ENCODE measurements at places on chromosomes 3 and 15. TPM values are rescaled to one million over a fixed set of nuclear protein-coding genes. Genes with fewer than 3 reads are reported as not detected.

The AKAP13 gene
- 87.7 TPM for total RNA-seq

The HTR3E gene
- total RNA-seq = not detected

- DNase-seq = no peak
Measured at GRCh38 chr3:103127098-103127630, 692.3 kb downstream of the ZPLD1 start.

DNA sequence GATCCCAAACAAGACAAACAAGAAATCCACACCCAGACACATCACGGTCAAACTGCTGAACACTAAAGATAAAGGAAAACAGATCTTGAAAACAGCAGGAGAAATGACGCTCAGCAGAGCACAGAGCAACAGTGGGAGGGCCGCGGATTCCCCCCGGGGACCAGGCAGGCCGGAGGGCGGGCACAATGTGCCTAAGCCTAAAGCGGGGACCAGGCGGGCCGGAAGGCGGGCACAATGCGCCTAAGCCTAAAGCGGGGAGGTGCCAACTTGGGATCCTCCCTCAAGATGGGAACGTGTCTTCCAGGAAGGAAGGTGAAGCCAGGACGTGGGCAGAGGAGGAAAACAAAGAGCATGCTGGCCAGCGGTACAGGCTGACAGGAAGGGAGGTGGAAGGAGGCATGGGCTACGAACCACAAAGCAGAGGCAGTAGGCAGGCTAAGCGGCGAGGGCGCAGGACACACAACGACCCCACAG is 31.1 kb downstream of the CYFIP1 start:
- peak; percentile 80 for DNase-seq

The TMC3 gene
- total RNA-seq = under 0.01 TPM

The LIPH gene
- 0.36 TPM for total RNA-seq

The PLSCR2 gene
- total RNA-seq = not detected

- no peak for DNase-seq
Measured at GRCh38 chr3:129132097-129132866, 10.7 kb upstream of the RAB43 start.

The ZPLD1 gene
- total RNA-seq = 0.33 TPM

DNA sequence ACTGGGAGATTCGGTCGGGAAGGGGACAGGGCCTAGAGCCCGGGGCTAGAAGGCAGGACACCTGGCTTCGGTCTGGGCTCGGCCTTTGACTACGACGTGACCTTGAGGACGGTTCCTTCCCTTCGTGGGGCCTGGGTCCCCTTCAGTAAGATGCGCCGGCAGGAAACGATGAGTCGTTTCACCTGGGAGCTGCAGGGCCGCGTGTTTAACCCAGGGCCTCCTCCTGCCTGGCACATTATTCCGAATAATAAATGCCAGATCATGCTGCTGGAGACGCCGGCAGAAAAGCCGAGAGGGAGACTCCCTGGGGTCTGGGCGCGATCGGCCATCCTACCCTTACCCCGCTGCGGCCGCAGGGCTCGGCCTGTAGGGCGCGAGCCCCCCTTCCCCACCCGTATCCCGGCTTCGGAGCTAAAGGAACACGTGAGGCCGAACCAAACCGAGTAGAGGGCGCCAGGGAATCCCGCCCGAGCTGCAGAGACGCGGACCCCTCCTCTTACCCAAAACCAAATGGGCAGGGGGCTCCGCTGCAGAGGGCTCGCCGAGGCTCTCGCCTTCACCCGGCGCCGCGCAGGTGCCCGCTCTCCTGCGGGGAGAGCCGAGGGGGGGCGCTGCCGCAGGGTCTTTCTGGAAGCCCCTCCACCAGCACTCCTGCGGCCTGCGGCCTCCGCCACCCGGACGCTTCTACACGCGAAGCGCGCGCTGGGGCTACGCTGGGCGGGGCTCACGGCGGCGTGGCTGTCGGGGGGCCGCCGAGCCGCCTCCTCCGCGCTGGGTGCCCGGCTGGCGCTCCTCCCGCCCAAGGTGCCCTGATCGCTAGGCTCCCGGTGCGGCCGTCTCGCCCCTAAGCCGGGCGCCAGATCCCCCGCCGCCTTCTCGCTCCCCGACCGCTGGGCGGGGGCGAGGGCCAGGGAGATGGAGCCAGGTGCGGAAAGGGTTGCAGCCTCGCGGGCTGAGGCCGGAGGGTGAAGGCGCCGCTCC is at the start of gene BDH1:
Gene BDH1 (minus strand): TSS at position 688 of the 981 bp plus-strand sequence. CDS start 9,525 bp downstream, outside the sequence.
- no peak for DNase-seq

GRCh38 chr3:38657369-38657768 is 7.9 kb upstream of the SCN5A start:
- no peak for DNase-seq

GRCh38 chr15:84772467-84772866 is 24.1 kb downstream of the ZNF592 start:
- DNase-seq = no peak

GRCh38 chr15:41561777-41562145 is 2.7 kb downstream of the TYRO3 start:
- peak; percentile 70 for DNase-seq

The CPNE9 gene
- not detected for total RNA-seq

The CD200R1 gene
- total RNA-seq = not detected

GRCh38 chr3:52341123-52341522 is 25.0 kb downstream of the DNAH1 start:
- no peak for DNase-seq

The BCL2A1 gene
- not detected for total RNA-seq

The IL5RA gene
- total RNA-seq = not detected

The STX19 gene
- not detected for total RNA-seq

- no peak for DNase-seq
Measured at GRCh38 chr15:77988347-77989295, 88.9 kb downstream of the TBC1D2B start.

The WNT5A gene
- 42.4 TPM for total RNA-seq

DNA sequence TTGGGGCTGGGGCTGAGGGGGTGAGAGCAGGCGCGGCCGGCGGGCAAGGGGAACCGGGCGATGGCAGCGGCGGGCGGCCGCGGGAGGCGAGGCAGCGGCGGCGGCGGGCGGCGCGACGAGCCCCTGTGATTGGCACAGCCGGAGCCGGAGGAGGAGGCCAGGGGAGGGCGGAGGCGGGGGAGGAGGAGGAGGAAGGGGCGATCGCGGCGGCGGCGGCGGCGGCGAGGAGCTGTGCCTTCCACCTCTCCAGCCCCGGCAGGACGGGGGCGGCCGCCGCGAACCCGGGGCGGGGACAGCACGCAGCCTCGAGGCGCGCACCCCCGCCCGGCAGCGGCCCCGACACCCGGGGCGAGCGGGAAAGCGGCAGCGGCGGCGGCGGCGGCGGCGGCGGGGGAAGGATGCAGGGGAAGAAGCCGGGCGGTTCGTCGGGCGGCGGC is at the start of gene SLCO3A1:
Gene SLCO3A1 (plus strand): TSS at position 198 of the 437 bp plus-strand sequence.
- DNase-seq = peak; percentile 45

The MINAR1 gene
- total RNA-seq = 0.98 TPM

The CCDC54 gene
- not detected for total RNA-seq

DNA sequence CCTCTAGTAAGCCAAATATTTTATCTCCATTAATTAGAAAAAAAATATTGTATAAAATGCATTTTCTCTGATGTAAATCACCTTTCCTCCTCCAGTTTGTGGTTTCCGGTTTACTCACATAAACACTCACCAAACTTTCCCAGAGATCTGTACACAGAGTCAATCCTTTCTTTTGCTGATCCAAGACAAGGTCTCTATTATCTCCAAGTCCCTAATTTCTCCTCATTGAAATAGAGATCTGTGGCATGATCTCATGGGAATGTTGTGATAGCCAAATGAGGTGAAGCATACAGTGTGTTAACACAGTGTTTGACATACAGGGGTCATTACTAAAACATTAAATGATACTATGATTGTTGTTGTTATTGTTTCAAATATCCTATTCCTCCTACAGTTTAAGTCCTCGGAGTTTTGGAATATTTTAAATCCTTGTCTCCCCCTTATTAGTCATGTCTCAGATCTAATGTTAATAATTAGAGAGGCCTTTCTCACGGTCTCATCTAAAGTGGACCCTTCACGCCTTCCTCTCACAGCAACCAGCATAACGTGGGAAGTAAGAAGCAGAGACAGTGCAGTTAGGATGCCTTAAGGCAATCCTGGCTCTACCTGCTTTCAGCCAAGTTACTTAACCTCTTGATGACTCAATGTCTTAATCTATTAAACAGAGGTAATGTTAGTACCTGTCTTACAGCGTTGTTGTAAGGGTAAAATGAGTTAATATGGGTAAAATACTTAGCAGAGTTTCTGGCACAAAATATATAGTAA is 333.3 kb downstream of the GRM7 start:
- DNase-seq = no peak

DNA sequence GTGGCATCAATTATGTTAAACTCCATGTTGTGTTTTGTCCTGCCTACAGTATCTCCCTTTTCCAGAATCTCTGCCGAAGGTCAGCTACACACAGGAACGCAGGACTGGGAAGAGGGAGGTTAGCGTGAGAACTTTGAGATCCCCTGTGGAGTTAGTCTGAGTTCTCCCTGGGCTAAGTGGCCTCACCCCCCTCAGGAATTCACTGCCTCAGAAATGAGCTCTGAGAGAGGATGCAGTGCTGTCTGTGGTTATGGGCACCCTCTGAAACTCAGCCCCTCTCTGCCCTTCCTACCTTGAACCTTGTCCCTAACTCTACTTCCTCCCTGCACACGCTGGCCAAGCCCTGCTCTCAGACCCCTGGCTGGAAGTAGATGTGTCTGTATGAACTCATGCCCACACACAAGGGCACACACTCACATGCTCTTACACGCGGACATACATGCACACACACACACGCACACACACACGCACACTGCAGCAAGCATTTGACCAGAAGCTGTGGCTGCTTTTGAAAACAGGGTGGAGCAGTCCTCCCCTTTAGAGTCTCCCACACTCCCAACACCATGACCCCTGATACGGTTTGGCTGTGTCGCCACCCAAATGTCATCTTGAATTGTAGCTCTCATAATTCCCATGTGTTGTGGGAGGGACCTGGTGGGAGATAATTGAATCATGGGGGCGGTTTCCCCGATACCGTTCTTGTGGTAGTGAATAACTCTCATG is 5.3 kb upstream of the VIPR1 start:
- peak; percentile 72 for DNase-seq

The FANCD2OS gene
- not detected for total RNA-seq

DNA sequence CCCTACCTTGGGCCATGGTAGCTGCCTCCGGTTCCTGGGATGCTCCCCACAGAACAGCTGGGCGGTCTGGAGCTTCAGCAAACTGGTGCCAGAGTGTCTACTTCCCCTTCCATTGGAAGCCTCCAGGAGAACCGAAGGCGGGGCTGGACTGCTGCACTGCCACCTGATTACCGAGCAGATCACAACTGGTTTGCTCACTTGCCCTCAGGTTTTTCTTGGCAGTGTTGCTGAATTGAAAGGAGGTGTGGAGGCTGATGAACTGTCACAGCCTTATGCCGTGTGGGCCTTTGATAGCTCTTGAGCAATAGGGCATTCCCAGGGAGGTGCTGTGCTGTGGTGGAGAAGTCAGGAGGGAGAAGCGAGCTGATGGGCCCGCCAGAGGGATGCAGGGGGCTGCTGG is at the start of gene TGM5:
Gene TGM5 (minus strand): TSS at position 95 of the 400 bp plus-strand sequence. CDS start 79 bp downstream, at position 16.
- DNase-seq = no peak

The MEX3B gene
- total RNA-seq = 3.5 TPM

The MYEF2 gene
- 5.1 TPM for total RNA-seq

The TRPM1 gene
- not detected for total RNA-seq

The RFTN1 gene
- 47.7 TPM for total RNA-seq

- no peak for DNase-seq
Measured at GRCh38 chr15:78444255-78444654, 6.2 kb downstream of the IREB2 start.

The SPINT1 gene
- total RNA-seq = not detected

The CCDC80 gene
- 614 TPM for total RNA-seq

GRCh38 chr15:89192136-89192535 is 29.2 kb downstream of the RLBP1 start:
- no peak for DNase-seq

- no peak for DNase-seq
Measured at GRCh38 chr3:149003653-149004305, 12.4 kb downstream of the GYG1 start.

DNA sequence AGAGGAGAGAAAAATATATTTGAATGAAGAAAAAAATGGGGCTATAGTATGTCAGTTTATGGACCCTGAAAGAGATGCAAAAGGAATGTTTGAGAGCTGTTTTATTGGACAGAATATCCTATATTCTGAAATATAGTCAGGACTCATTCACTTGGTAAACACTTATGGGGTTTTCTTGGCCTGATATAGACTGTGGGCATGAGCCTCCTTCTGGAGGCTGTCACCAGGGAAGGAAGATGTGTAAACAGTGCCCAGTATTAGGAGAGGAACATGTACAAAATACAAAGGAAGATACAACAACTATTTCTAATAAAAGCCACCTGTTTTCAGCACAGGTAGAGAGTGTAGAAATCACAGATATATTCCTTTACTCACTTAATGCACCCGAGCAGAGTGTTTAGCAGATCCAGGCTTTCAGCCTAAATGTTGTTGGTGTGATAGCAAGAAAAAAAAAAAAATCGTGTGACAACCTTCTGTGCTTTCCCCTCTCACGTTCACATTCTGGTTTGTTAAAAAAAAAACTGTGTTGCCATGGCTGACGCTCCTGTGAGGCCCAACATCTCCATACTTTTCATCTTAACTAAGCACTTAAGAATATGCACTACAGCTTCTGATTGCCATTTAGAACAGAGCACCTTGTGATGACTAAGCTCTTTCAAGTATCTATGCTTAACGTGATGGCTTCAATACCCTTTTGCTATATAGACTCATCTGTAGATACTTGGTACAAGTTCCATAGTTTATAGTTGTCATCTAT is 134.1 kb downstream of the MBNL1 start:
- DNase-seq = no peak

The PRR20G gene
- not detected for total RNA-seq

The XYLB gene
- 4.9 TPM for total RNA-seq

GRCh38 chr3:52484680-52485461 is 10.3 kb upstream of the STAB1 start:
- DNase-seq = no peak

- peak; percentile 95 for DNase-seq
Measured at GRCh38 chr3:132543011-132543739, 53.9 kb upstream of the ACKR4 start.

DNA sequence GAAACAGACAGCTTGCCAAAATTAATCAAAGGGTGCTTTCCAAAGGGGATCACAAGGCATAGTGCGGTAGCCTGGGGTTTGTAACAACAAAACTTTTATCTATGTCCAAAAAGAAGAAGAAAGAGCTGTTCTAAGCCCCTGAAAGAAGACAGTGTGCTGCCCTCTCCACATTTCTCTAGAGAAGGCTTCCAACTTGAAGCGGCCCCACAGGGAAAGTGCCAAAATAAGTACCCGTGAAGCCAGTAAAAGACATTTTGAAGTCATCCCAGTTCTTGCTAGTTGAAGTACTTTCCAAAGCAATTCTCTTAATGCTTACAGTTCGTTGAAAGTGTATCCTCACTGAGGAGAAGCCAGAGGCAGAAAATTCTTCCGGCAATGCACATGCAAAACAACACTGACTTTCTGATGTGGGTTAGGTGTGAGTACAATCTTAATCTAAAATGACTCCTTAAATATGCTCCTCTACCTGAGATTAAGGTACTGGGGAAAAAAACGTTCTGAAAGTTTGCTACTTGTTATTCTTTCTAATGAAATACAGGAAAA is 21.3 kb downstream of the GPR15 start:
- no peak for DNase-seq

The ST8SIA2 gene
- total RNA-seq = 0.25 TPM

GRCh38 chr15:98771541-98771940 is 123.2 kb downstream of the IGF1R start:
- DNase-seq = peak; percentile 37

GRCh38 chr3:21059404-21059803 is 691.6 kb downstream of the ZNF385D start:
- DNase-seq = peak; percentile 68

GRCh38 chr3:3074551-3075257 is 35.5 kb downstream of the IL5RA start:
- no peak for DNase-seq

The RHOV gene
- 0.82 TPM for total RNA-seq

The DGKG gene
- total RNA-seq = 0.27 TPM

GRCh38 chr3:4972652-4973643 is 6.3 kb upstream of the BHLHE40 start:
- peak; percentile 32 for DNase-seq

All from fibroblast of the aortic adventitia (primary cell).